ENCODE measurements at places on chromosomes 5 and 9.
A peak's percentile ranks its signal among the peaks of the same experiment; 100 is the strongest.

DNA sequence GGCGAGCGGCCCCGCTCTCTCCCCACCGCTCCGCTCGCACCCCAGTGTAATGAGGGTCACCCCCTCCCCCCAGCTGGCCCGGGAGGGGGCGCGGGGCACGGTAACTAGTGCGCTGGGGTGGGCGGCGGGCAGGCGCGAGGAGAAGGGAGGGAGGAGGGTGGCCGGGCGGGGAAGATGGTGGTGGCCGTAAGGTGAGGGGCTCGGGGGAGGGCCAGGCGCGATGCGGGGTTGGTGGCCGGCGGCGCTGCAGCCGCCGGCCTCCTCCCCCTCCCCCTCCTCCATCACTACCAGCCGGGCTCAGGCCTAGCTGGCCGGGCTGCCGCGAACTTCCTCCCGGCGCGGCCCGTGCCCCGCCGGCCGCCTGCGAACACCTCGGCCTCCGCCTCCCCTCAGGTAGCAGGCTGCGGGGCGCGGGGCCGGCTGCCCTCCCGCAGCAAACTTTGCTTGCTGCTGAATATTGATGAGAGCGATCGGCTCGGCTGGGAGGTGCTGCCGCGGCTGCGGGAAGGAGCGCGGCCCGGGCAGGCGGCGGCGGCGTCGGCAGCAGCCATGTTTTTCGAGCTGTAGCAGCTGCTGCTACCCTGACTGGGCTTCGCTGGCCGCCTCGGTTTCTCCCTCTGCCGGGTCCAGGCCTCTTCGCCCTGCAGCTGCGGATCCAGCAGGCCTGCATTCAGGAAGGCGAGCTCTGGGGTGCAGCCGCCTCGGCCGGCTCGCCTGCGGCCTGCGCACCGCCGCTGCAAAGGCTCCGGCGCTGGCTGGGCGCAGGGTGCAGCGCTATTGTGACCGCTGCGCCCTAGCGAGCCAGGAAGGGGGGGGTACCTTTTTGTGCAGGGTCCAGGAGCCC lies 502 bp downstream of the NSD1 start:
- no peak for DNase-seq

DNA sequence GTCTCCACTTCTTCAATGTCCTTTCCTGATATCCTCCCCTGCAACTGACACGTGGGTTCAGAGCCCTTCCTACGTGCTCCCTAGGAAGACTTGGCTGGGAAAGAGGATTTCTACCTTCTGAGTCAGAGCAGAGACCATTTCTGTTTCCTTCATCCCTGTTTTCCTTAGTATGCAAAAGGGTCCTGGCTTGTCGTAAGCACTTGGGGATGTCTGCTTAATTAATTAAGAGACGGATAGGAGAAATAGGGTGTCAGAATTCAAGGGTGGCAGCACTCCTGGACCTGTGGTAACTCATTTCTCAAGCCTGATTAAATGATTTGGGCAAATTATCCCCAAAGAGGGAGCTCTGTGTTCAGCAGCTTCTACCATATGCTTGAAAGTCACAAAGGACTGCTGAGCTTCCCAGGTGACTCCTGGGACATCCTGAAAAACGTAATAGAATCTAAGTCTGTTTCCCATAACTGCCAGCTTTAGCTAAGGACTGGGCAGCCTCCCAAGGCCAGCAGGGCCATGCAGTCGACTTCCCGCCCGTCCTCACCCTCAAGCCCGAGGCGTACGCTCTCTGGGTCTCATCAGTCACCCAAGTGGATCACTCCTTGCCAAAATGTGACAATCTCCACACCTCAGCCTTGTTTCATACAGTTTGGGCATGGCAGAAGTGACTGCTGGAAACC lies 20.5 kb downstream of the ABCA1 start:
- DNase-seq = peak; percentile 47

GRCh38 chr5:102583276-102584124 lies 84.7 kb upstream of the SLCO6A1 start:
- peak; percentile 10 for DNase-seq

DNA sequence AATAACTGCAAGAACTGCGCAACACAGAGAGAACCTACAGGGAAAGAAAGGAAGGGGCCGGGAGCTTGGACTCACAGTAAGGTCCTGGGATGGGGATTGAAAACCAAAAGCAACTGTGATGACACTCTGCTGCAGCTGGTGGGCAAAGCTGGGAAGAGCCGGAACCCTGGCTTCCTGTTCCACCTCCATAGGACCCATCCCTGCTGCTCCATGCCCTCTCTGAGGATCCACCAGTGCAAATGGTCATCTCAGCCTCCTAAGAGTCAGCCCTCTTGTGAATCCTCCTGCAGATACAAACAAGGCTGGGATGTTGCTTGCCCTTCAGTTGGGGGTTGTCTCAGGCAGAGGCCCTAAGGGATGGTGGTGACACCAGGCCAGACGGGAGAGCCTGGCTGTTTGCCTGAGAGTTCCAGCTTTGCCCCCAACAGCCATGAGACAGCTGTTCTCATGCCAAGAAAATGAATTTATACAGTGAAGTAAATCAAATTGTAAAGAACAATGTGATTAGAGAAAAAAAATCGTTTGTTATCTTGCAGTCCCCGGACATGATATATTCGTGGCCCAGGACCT lies 90.8 kb downstream of the TENT4A start:
- no peak for DNase-seq

DNA sequence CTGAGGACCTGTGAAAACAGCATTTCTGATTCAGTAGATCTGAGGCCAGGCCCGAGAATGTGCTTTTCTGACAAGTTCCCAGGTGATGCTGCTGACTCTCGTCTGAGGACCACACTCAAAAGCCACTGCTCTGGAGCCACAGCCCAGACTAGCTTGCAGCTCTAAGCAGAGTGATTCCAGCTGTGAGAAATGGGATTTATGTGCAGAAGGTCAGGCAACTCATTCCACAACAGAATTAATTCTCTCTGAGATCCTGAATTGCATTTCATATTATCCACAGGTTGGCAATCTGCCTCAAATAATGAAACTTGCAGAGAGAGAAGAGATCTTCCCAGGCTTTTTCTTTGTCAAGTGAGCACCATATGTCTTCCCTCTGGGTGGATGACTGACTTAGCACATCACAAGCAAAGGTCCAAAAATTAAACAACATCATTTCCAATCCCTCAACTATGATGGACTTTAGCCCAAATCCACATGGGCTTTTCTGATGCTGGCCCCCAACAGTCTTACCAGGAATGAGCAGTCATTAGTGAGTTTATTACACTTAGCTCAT lies 140.2 kb downstream of the ALDH1A1 start:
- peak; percentile 40 for DNase-seq

DNA sequence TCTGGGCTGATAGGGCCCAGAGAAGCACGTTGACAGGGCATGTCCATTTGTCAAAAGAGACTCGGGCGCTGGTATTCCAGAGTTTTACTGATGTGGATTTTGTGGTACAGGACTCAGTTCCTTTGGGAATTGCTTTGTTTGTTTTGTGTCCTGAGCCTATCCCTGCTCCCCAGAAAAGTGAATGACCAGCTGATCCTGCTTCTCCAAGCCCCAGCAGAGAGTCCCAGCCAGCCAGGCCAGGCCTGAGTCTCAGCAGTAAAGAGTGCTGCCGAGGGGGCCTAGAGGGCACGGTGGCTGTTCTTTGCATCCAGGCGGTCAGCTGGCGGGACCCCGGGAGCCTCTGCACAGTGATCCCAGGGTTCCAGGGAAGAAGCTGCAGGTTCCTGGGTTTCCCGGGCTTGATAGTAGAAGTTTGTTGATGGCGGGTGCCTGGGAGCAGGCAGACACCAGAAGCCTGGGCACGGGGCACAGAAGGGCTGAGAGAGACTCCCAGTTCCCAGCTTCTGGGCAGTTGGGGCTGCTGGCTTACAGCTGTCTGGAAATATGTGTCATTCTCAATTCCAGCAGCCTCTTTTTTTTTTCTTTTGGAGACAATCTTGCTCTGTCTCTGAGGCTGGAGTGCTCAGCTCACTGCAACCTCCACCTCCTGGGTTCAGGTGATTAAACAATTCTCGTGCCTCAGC lies 8.7 kb downstream of the PRDM12 start:
- DNase-seq = no peak

DNA sequence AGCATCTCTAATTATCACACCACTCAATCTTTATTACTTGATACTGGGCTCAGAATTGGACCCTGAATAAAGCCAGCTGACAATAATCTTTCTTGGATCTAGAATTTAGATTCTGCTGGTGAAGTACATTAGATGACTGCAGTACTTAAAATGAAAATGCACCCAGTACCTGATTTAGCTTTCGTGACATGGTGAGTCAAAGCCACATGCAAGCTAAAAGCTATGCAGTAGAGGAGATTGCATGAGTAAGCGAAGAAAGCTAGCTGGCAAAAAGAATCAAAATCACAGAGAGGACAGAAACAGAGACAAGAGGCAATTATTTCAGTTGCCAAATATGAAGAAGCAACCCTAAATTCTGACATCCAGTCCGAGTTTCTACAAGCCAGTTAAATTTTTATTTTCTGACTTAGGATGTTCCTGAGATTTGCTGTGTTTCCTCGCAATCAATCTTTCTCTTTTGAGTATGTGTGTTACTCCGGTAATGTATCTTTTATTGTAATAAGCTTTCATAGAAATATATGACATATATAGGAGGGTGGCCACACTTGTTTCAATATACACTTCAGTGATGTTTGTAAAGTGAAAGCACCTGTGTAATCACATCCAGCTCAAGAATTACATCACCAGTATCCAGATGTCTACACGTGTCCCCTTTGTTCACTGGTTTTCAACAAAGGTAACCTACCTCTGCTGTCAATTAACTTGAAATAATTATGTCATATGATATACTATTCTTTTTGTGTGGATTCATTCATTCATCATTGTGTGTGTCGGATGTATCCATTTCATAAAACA lies 101.7 kb downstream of the CDH18 start:
- DNase-seq = peak; percentile 37

DNA sequence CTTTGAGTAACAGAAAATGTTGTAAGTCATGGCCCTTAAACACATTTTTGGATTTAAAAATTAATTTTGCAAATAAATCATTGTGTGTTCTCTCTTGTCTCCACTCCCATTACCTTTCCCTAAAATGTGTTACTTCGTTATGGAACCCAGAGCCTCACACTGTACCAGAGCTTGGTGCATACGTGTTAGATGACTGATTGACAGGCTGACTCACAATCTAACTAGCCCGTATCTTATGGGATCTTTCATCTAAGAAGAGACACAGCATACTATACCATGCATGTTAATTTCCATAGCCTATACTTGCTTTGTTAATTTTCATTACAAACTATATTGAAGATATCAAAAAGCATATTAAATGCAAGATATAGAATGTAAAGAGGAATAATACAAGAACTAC lies 87.1 kb downstream of the SPRY4 start:
- no peak for DNase-seq

All from fibroblast of skin of left quadriceps (primary cell).